Left lobe of liver (tissue), 2 donors: ENCODE measurements at places on chromosomes 3 and 15. TPM values are rescaled to one million over a fixed set of nuclear protein-coding genes. Genes with fewer than 3 reads are reported as not detected.
A peak's percentile ranks its signal among the peaks of the same experiment; 100 is the strongest.

GRCh38 chr3:4614070-4614469, 120.9 kb downstream of the ITPR1 start:
- DNase-seq, result no peak

Gene RUBCN
- 7.5 TPM for total RNA-seq

DNA sequence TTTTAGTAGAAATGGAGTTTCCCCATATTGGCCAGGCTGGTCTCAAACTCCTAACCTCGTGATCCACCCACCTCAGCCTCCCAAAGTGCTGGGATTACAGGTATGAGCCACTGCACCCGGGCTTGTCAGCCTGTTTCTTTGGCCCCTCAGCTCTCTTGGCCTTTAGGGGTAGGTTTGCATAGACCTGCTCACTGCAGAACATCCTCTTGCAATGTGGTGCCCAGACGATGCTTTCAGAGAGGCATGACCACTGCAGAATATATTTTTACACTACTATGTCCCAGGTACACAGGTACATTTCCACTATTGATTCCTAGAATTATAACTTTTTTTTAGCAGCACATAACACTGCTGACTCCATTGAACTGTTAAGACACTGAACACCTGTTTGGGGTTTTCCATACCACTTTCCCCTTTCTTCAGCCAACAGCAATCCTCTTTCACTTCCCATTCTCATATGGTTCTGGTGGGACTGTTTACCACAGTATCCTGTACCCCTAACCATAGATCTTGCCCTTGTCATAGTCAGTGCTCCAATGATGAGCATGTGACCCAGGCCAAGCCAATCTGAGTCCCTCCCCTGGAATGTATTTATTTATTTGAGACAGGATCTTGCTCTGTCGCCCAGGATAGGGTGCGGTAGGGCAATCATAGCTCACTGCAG, 21.1 kb downstream of the CCDC32 start:
- DNase-seq, result no peak

- DNase-seq, result no peak
Measured at GRCh38 chr15:95091444-95091843, 860.1 kb downstream of the MCTP2 start.

Gene UMPS
- total RNA-seq, result 20.8 TPM

GRCh38 chr3:112813723-112814171, 32.9 kb downstream of the CD200R1L start:
- DNase-seq, result no peak

Gene SLC25A38
- 28.9 TPM for total RNA-seq

GRCh38 chr15:94080989-94081605, 150.3 kb upstream of the MCTP2 start:
- DNase-seq, result no peak

GRCh38 chr3:41339758-41340157, 140.5 kb downstream of the CTNNB1 start:
- DNase-seq, result no peak

DNA sequence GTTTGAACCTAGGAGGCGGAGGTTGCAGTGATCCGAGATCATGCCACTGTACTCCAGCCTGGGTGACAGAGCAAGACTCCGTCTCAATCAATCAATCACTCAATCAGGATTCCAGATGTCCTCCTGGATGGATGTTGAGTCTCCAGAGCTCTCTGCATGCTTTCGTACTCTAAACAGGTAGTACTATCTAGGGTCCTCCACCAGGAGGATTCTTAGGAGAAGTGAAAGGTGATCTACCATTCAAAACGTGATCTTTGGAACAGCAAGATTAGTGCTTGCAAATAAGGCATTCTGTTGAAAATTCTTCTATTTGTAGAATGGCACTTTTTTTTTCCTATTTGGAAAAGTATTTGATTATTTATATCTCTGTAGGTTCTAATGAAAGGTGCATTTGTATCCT, 34.3 kb downstream of the CNOT10 start:
- no peak for DNase-seq

DNA sequence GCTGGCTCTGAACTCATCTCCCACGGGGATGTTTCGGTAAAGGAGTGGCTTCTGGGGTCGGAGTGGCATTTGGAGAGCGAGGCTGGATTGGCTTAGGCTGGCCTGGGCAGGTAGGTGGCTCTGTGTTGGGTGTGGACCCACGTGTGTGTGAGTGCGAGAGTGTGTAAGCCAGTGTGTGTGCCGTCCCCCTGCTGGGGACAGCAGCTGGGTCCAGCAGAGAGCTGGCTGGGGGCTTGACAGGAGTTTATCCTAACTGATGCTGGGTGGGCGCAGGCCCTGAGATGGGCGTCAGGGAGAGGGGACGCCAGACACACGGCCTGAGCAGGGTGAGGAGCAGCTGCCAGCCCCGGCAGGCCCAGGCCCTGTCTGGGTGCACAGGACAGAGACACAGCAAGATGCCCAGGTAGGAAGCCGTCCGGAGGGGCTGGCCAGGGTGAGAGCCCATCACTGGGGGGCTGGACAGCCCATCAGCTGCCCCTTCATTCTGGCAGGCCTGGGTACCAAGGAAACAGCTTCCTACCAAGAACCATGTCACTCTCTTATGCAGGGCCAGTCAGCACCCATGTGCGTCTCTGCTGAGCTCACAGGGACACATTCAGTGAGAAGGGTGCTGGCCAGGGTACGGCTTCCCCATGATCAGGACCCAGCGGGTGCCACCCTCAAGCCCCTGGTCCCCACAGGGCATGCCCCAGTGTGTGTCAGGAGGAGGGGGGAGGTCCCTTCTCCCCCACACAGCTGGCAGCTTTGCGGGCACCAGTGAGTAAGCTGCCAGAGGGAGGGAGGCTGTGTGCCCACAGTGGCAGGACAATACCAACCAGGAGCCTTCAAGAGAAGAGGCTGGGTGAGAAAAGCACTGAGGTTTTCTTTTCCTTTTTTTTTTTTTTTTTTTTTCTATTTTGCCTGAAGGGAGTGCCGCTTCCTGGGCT, 1.1 kb downstream of the PAK6 start:
- DNase-seq, result no peak

DNA sequence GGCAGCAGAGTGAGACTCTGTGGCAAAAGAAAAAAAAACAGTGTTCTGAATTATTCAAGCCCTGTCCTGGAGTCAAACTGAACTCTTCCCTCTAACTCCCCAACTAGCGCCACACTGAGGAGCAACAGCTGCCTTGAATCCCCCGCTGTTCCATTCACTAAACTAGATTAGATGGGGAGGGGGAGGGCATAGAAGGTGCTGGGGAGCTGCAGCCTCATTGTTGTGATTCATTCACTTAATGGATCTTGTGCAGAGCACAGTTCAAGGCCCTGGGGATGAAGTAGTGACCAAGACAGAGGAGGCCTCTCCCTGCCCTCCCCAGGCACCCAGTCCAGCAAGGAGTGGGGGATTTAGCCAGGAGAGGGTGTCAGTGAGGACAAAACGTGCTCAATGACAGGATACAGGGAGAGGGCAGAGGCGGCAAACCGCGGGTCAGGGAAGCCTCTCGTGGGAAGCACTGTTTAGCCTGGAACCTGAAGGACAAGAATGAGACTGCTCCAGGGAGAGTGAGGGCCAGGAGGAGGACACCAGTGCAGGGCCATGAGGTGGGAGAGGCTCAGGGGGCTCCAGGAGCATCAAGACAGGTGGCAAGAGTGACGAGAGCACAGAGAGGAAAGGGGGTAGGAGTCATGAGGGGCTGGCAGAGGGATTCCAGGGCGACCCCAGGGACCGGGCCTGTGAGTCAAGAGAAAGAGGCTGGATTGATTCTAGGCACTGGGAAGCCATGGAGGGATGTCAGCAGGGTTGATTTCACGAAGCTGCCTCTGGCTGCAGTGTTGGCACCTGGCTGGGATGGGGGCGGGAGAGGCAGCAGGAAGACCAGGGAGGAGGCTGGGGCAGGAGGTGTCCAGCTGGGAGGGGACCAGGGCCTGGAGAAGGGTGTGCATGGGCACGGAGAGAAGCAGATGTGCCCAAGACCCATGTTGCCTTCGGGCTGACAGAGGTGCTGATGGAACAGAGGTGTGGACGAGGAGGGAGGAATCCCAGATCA, 31.4 kb downstream of the ALS2CL start:
- DNase-seq, result no peak

Gene SCN11A
- 0.15 TPM for total RNA-seq

DNA sequence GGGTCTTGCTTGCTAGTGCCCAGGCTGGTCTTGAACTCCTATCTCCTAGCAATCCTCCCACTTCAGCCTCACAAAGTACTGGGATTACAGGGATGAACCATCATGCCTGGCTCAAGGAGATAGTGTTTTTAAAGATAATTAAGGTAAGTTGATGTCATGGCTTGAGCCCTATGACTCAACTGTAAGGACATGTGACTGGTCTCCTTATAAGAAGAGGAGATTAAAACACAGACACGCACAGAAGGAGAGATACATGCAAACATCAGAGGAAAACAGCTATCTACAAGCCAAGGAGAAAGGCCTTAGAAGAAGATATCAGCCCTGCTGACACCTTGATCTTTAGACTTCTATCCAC, 220.4 kb upstream of the GADL1 start:
- no peak for DNase-seq

Gene TCAIM
- total RNA-seq, result 30.5 TPM

Gene DGKG
- total RNA-seq, result 1.4 TPM

- no peak for DNase-seq
Measured at GRCh38 chr3:169172535-169172934, 491.0 kb downstream of the MECOM start.

DNA sequence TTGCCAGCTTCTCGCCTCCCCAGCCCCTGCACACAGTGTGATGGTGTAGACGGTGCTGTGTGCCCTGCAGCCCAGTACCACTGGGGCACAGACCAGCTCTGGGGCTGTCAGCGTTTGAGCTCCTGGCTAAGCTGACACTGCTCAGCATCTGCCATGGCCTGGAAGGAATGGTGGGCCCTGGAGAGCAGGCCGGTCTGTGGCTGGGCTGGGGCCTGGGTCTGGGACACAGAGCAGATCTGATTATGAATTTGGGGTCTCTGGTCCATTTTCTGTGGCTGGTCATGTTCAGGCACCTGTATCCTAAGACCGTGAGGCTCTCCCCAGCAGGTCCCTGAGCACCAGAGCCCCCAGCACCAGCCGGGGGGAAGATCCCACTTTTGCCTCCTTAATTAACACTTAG, 34.7 kb downstream of the HCN4 start:
- DNase-seq, result no peak

GRCh38 chr3:32556332-32556731, 14.3 kb downstream of the DYNC1LI1 start:
- no peak for DNase-seq

DNA sequence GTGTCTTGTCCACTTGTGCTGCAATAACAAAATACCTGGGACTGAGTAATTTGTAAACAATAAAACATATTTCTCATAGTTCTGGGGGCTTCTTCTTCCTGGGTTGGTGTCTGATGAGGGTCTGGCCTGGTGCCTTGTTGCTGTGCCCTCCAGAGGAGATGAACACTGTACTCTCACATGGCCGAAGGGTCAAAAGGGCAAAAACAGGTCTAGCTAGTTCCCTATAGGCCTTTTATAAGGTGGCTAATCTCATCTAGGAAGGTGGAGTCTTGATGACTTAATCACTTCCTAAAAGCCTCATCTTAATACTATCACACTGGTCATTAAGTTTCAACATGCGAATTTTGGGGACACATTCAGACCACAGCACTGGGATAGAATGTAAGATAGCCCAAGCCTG, 228.4 kb downstream of the TLE3 start:
- no peak for DNase-seq

GRCh38 chr3:25074149-25074548, 353.9 kb upstream of the RARB start:
- no peak for DNase-seq

DNA sequence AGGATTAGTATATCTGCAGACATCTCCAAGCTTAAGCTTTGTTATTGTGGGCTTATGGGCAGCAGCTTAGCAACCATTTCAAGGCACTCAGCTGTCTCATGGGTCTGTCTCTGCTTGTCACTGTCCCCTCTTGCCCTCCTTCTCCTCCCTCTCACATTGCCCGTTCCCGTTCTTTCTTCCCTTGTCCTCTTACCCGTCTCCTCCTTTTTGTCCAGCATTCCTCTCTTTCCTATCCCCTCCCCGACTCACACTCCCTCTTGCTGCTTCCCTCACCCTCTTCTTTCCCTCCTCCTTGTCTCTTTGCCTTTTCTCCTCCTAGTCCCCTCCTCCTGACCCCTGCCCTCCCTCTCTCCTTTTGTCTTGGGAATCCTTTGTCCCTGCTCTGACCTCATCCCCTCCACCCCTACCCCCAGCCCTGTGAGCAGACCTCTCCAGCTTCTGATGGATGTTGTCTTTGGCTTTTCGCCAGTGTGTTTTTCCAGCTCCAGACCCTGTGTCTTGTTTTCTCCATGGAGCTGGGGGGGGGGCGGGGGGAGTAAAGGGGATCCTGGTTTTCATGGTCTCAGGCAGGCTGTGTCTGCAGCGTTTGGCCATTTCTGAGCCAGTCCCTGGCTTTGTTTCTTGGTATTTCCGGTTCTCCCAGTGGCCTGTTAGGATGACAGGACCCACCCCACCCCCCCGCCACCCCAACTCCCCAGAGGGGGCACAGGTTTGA, 47.9 kb upstream of the TRAK1 start:
- peak; percentile 38 for DNase-seq

GRCh38 chr15:87874896-87875711, 381.4 kb downstream of the NTRK3 start:
- no peak for DNase-seq

Gene OXTR
- total RNA-seq, result 0.05 TPM
